ENCODE measurements at places on chromosomes 2 and 18.

- DNase-seq = no peak
These were observed 402.0 kb upstream of the ACVR2A start for GRCh38 chr2:147442816-147443215.

GRCh38 chr2:28610583-28611201, 114.8 kb downstream of the PLB1 start:
- peak; percentile 96 for DNase-seq

DNA sequence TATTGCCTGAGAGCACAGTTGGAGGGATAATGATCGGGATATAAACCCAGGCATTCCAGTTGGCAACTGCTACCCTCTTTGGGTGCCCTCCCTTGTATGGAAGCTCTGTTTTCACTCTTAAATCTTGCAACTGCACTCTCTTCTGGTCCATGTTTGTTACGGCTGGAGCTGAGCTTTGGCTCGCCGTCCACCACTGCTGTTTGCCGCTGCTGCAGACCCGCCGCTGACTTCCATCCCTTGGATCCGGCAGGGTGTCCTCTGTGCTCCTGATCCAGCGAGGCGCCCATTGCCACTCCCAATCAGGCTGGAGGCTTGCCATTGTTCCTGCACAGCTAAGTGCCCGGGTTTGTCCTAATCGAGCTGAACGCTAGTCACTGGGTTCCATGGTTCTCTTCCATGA, 60.7 kb downstream of the HAUS1 start:
- DNase-seq = no peak

- DNase-seq = no peak
These were observed 144.8 kb upstream of the CYP26B1 start for GRCh38 chr2:72292433-72292832.

DNA sequence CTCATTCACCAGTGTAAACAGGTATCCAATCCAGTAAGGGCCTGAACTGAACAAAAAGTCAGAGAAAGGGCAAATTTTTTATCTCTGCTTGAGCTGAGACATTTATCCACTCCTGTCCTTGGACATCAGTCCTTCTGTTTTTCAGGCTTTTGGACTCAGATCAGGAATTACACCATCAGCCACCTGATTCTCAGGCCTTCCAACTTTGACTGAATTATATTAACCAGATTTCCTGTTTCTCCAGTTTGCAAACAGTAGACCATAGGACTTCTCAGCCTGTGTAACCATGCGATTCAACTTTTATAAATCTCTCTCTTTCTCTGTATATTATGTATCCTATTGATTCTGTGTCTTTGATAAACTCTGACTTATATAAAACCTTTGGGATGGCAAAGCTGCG, 289.3 kb upstream of the CDH2 start:
- no peak for DNase-seq

GRCh38 chr2:104685591-104685990, 168.3 kb upstream of the POU3F3 start:
- DNase-seq = no peak

DNA sequence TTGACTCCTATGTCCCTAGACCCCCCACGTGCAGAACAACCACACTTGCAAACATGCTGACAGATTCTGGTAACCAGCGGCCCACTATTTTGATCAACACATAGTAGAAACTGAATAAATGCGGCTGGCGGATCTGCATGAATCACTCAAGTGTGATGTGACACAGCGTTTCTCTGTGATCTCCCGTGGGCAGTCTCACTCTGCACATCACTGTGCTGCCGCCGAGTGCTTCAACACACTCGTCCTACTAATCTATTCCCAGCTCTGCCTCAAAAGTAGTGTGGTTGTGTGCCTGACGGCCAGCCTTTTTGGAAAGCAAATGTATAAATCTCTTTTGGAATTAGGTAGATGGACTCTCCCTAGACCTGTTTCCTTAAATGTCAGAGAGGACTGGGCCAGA, 37.3 kb upstream of the TMEM182 start:
- no peak for DNase-seq

DNA sequence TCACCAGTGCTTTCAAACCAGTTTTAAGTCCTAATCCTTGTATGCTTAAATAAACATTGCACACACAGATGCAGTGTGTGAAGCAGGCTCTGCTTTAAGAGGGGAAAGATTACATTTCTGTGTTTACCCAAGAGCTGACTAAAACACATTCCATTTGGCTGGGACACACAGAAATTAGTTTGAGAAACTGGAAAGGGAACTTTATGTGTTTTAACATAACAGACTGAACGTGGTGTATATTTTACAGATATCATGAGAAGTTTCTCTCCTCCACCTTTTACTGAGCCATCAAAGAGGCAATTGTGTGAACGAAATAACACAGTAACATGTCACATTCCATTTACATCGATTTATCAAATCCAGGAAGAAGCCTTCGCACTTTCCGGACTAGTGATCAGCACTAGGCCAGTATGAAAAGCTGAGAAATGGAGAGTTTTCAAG, 121.8 kb downstream of the MAIP1 start:
- DNase-seq = no peak

GRCh38 chr2:67323209-67323991, 73.7 kb upstream of the ETAA1 start:
- no peak for DNase-seq

DNA sequence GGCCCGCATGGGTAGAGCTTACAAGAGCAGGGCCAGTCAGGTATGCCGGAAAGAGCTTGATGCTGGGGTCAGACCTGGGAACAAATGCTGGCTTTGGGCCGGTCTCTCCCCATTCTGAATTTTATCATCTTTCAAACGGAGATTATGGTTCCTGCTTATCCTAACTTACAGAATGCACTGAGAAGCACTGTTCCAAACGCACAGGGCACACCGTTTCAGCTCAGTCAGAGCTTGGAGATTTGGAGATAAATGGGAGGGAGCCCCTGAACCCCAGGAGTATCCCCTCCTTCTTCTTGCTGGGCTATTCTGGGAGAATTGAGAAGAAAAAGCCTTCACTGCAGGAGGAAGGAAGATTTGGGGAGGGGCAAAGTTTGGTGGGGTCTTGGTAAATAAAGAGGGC, 169.4 kb downstream of the DDX1 start:
- no peak for DNase-seq

- DNase-seq = no peak
These were observed 236.5 kb downstream of the NDUFA10 start for GRCh38 chr2:239788576-239789098.

GRCh38 chr2:42722320-42723190, 41.4 kb downstream of the OXER1 start:
- DNase-seq = peak; percentile 62

DNA sequence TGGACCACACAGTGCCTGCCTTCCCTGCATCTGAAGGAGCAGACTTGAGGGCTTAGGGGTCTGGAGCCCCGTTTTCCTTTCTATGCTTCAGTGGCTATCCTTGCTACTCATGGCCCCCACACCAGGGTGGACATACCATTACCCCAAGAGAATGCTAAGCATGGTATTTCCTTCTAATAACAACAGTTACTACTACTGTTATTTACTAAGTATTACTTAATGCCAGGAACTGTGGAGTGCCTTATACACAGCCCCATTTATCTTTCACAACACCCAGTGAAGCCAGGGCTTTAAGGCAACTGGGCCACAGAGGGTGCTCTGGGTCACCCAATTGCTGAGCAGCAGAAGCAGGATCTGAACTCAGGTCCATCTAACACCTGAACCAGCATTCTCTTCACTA, 5.8 kb upstream of the PAX8 start:
- DNase-seq = peak; percentile 16

DNA sequence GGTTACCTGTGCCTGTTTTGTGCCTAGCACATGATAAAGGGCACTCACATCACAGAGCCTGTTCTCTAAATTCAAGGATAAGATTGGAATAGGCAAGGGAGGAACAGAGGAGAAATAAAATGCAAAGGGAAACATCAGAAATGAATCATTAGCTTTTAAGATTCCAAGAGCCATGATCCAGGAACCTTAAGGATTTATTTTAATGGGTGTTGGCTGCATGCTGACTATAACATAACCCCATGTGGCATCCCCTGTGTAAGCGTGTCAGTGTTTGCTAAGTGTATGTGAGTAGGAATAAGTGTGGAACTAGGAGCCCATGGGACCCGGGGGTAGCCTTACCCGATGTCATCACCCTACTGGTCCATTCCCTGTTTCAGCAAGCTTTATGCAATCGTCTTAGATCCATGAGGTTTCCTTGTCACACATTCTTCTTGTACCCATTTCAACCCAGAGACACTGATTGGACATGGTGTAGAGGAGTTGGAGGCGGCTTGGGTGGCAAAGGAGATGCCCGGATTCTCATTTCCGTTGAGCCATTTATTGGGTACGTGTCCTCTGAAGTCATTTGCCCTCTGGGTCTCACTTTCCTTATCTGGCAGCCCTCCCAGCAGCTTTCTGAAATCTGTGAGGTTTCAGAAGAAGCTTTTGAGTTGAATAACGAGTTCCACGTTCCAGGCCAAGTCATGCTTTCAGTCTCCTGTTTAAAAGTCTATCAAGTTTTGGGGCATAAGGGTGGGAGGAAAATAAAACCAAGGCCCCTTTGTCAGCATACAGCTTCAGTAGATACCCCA, 117.0 kb downstream of the MGAT5 start:
- DNase-seq = no peak

DNA sequence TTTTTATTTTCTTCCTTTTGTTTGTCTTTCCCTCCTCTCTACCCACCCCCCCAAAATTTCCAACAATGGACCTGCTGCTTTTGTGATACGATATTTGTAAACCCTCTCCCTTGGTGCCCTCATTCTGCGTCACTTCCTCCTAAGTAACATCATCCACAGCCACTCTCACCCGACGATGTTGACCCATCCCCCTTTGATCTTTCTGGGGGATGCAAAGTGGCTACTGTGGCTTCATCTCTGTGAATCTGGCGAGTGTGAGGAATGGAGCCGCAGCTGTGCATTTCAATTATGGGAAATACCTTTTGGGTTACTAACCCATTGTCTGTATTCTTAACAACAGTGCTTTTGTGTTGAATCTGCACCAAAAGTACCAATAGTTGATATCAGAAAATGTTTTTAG, 19.4 kb downstream of the ANTXR1 start:
- no peak for DNase-seq

- no peak for DNase-seq
These were observed 83.4 kb downstream of the TTN start for GRCh38 chr2:178723786-178724346.

GRCh38 chr2:119228964-119229363, 5.3 kb downstream of the STEAP3 start:
- no peak for DNase-seq

- no peak for DNase-seq
These were observed 45.5 kb downstream of the FMNL2 start for GRCh38 chr2:152380261-152381055.

DNA sequence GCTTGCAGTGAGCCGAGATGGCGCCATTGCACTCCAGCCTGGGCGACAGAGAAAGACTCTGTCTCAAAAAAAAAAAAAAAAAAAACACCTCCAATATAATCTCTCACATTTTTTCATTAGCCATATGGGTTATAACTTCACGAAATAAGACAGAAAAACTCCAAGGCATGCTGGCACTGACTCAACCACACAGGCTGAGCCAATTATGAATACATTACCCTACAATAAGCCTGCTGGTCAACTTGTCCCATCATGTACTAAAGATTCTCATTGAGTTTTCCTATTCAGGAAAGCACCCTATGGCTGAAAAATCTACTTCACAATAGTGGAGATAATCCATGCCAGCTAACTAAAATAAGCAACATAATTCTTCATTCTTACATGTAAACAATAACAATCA, 12.8 kb upstream of the MAP3K20 start:
- no peak for DNase-seq

GRCh38 chr2:148928395-148928794, 53.4 kb downstream of the KIF5C start:
- no peak for DNase-seq

DNA sequence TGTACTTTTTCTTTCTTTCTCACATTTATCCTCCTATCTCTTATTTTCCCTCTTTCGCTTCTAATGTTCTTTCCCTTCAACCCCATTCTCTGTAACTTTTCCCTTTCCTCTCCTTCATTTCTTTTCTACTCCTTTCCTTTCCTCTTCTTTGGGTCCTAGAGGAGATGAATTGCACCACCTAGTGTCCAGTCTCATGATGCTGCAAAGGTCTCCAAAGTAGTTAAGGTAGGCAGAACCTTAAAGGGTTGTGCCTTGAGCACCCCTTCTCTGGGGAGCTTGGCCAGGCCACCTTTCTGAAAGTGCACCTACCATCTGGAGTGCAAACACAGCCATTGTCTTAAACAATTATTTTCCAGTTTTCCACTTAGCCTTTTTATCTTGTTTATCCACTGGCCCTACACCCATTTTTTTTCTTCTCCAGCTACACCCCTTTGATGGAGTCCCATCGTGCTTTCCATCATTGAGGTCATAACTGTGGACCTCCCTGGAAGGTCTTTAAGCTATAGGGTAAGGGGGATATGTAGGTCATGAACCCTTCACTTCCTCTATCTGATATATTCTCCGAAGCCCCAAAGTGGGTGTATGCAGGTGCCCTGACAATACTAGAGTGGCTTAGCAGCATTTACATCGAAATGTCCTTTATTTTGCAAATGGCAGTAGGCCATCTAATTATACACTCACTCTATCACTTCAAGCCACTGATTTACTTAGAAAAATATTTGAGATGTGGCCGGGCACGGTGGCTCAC, 155.9 kb downstream of the ESCO1 start:
- DNase-seq = peak; percentile 72

DNA sequence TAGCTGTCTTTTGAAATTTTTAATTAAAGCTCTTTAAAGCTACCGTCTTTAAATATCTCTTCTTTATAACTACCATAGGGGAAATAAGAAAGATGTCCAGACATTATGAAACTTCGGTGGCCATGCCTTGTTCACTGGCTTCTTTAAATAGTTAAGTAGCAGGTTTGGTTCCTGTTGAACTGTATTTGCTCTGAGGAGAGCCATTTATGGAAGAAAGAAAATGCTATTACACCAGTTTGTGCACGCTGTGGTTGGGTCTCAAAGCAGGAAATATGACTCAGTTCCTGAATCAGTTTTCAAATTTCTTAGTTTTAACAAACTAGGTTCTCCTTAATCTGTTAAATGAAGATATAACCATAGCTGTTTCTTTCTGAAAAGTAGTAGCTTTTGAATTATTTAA, 12.2 kb downstream of the ARPC2 start:
- DNase-seq = peak; percentile 86

DNA sequence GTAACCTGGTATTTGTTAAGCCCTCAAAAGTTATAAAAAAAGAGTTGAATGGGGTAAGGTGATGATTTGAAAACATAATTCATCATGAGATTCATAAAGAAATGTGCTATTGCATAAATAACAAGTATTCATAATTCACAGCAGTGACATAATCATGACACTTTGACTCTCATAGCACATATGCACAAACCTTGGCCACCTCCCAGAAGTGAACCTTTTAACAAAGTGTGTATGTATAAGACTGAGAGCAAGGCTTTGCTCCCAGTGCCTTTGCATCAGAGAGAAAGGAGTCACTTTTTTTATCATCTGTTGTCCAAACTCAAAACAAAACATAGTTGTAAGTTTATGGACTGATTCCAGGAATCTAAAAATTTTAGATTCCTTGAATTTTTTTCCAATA, 15.0 kb upstream of the HTR2B start:
- DNase-seq = no peak

GRCh38 chr2:174024524-174025270, 59.5 kb upstream of the SP3 start:
- DNase-seq = peak; percentile 38

- no peak for DNase-seq
These were observed 158.0 kb downstream of the ALK start for GRCh38 chr2:29763371-29763770.

GRCh38 chr2:191645434-191646162, 32.3 kb upstream of the NABP1 start:
- no peak for DNase-seq
